ENCODE measurements at places on chromosomes 11 and 22. TPM values are rescaled to one million over a fixed set of nuclear protein-coding genes. Genes with fewer than 3 reads are reported as not detected.
A peak's percentile ranks its signal among the peaks of the same experiment; 100 is the strongest.

SLC22A25 gene
- not detected for polyA plus RNA-seq

DNA sequence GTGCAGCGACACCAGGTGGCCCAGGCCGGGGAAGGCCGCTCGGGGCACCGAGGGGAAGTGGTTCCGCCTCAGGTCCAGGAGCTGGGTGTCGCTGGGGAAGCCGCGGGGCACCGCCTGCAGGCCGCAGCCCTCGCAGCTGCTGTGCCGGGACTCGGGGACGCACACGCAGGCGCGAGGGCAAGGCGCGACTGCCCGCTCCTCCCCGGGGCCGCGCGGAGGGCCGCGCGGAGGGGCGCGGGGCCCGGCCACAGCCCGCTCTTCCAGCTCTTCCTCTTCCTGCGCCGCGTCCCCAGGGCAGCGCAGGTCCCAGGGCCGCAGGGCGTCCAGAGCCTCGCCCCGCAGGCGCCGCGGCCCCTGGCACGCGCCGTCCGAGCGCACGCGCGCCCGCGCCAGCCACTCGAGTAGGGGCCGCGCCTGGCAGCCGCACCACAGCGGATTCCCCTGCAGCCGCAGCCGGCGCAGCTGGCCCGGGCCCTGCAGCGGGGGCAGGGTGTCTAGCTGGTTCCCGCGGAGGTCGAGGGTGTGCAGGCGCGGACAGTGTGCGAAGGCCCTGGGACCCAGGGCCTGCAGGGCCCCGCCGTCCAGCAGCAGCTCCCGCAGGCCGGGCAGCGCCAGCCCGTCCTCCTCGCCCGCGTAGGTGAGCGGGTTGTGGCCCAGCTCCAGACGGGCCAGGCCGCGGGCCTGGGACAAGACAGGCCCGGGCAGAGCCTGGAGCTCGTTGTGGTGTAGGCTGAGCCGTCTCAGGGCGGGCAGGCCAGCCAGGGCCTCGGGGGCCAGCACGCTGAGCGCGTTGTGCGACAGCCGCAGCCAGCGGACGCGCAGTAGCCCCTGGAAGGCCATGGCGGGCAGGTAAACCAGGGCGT, 2.8 kb downstream of the CHADL start:
- DNase-seq: peak; percentile 27

- no peak for DNase-seq
Observed at GRCh38 chr11:1889224-1889930, 2.3 kb downstream of the PRR33 start.

- no peak for DNase-seq
Observed at GRCh38 chr11:106305458-106305857, 228.0 kb downstream of the AASDHPPT start.

DNA sequence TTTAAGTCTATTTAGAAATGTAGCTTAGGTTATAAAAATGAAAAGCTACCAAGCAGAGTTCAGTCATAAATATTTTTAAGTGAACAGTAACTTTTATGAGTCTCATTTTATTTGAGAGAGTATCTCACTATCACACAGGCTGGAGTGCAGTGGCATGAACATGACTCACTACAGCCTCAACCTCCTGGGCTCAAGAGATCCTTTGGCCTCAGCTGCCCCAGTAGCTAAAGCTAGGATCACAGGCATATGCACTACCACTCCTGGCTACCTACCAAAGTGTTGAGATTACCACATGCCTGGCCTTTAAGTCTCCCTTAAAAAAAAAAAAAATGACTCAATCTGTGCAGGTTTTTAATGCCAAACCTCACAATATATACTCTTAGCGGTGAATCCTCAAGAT, 34.7 kb upstream of the CLNS1A start:
- no peak for DNase-seq

- DNase-seq: no peak
Observed at GRCh38 chr11:66958956-66959274, 732 bp upstream of the PC start.

DNA sequence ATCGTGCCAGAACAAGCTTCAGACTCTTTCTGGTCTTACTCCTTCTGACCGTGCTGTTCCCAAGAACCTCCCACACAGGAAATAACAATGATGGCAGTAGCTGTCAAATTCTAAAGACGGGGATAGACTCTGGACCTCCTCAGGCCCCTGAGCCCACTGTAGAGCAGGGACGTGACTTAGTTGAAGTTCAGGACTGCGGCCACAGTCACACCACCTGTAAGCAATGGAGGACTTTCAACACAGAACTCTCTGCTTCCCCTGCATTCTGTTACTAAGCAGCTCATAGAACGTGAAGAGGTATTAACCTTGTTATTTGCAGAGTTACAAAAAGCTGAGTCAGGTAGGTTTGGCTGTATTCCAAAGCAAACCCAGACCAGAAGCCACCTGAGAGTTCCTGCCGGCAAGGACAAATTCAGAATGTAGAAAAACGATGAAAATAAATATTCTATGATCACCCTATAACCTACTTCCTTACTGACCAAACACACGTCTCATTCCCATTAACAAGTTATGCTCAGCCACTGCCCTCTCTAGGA, 12.7 kb downstream of the TMEM45B start:
- DNase-seq: no peak
